Activated CD4-positive, alpha-beta T cell treated with anti-CD3 and anti-CD28 coated beads, Interleukin-2, amount 10 ng/mL, durations not matched to agents 7 days and 5 days (primary cell): ENCODE measurements at places on chromosomes 16 and 17. TPM values are rescaled to one million over a fixed set of nuclear protein-coding genes. Genes with fewer than 3 reads are reported as not detected.

DNA sequence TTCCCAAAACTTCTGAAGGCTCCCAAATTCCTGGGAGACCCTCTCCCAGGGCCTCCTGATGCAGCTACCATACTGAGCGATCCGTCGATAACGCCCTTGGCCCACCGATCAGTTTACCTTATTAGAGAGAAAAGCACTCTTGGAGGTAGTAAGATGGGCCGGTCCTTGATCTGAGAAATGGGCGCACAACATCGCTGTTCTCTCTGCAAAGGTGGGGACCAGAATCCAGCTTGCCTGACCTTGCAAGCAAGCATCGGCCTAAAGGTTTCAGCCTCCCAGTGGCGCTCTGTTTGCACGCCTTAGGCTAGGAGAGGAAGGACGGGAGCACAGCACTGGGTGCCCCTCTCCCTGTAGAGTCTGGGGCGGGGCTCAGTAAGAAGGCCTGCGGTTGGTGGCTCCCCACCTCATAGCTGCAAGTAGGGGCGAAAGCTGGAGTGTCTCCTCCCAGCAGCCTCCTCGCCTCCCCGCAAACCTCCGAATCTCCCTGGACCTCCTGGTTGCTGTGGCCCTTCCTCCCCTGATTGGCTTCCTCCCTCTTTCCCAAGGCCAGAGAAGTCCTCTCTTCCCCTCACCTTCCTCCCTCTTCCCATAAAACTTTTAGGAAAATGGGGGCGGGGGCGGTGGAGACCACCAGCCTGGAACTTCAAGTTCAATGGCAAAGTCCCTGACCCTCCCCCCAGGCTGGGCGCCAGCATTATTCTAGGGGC lies at the start of gene PRAC1:
TSS of gene PRAC1 (minus strand) at position 318 of the 707 bp plus-strand sequence. CDS start at position 192, 126 bp downstream.
- DNase-seq: no peak

DNA sequence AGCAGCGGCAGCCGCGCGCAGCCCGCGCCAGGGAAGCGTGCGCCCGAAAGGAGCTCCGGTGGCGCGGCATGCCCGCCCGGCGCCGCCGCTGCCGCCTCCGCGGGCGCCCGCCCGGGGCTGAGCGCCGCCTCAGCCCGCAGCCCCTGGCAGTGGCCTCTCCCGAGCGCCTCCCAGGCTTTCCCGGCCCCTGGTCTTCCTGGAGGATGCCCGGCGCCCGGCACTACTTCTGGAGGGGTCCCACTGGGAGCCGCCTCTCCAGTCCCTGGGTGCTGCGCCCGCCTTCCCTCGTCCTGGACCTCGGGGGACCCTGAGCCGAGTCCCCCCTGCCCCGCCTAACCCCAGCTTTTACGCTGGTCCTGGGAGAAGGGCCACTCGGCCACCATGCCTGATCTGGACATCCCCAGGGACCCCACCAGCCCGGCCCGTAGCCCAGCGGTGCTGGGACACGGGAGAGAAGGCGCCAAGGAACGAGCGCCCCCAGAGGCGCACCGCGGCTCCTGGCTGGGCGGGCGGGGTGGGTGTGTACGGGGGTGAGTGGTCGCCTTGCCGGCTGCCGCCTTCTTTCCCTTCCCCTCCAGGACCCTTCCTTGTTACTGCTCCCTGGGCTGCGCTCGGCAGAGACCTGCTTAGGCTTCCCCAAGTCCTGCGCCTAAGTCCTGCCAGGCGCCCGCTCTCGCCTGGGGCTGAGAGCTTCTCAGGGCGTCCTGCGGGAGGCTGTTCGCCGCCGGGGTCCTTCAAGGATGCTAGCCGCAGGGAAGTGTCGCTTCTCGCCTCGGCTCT lies 704 bp downstream of the ASIC2 start:
- DNase-seq: no peak

DNA sequence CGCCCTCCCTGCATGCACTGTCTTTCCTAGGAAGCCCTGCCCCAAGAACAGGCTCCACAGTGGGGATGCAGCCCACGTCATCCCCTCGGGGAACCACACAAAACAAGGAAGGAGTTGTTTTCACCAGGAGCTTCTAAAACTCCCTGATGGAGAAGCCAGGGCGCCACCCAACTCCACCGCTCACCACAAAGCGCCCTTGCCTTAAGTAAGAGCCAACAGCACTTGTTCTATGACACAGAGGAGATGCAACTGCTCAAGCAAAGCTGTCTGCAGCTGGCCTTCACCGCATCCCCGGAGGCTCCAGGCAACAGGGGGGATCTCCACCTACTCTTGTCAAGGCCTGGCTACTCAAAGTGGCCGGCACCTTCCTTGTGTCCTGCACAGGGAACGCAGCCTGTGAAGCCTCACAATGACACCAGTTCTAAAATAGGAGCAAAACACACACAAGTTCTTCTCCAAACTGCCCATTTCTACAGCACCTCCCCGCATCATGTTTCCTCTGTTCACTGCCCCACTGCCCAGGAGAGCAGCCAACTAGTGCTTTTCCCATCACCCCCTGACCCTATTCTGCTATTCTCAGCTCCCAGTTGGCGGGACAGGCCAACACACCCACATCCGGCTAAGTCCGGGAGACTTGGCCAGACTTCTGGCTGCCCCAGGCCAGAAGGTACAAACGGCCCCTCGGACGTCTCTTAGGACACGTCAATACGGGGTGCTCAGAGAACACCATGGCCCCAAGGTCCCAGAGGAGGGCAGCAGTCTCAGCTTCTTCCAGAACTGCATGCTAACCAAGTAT lies 24.2 kb downstream of the MPG start:
- DNase-seq: no peak

DNA sequence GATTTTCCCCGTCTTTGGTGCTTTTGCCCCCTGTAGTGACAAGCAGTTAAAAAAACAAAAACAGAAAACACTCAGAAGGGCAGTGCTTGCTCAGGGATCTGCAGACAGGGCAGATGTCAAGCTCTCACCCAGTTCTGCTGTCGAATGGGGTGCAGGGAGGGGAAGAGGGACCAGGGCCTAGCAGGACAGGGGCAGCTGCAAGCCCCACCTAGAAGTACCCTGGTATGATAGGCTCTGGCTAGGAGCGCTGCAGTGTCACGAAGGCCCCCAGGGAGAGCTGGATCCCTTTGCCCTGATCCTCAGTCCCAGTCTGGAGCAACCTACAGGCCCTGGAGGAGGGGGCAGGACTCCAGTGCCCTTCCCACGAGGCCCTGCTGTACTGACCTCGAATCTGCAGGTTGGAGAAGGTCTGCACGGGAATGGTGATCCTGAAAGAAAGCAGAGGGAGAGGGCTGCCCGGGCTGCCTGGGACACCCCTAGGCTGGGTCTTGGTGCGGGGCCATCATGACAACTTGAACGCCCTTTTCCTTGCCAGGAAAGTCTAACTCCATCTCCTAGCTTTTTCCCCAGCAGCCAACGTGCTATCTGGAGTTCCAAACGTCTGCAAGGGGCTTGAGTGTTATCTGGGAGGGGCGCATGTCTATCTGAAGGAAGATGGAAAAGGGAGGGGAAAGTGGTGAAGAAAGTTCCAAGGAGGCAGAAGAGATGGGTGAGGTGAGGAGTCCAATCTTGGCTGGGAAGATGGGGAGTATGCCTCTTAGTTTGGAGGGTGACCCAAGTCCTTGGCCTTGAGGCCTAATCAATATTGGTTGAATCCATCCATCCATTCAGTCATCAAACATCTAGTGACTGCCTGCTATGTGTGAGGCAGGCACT lies 4.8 kb downstream of the GFAP start:
- DNase-seq: no peak

- DNase-seq: no peak
These were observed 2.4 kb downstream of the PPM1D start for GRCh38 chr17:60602385-60602742.

GRCh38 chr16:4263504-4264436 lies 9.1 kb downstream of the TFAP4 start:
- DNase-seq: no peak

DNA sequence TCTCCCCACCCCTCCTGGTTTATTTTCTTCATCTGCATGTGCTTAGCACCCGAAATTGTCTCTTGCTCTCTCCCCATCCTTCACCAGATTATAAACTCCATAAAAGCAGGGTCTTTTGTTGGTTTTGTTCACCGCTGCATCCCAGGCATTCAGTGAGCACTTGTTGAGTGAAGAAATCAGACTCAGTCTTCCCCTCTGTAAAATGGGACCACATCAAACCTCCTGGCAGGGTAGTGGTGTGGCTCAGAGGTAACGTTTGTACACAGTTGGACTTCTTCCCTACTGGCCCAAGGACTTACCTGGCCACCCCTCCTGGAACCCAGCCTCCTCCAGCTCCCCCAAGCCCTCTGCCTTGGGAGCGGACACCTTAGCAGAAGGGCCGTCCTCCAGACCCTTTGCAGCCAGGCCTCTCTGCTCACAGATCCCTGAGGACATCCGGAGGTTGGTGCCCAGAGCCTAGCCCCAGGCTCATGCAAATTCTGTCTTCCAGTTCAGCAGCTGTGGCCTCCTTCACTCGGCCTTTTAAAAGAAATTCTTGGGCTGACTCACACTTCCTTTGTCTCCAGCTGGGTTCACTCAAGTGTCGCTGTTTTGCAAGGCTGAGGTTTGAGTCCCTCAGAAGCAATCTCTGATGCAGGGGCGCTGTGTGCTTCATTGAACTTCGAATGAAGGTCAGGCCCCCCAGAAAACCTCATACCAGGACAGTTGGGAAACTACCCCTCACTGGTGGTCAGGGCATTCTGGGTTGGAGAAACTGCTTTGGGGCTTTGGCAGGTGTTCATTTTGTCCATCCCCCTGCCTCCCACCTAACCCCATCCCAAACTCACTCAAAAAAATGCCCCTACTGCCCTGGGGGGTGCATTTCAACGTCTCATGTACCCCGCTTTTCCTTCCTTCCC lies 16.8 kb upstream of the RMI2 start:
- peak; percentile 75 for DNase-seq

- DNase-seq: no peak
These were observed 54.2 kb downstream of the WIPI1 start for GRCh38 chr17:68403122-68403521.

GRCh38 chr17:39173080-39173479 lies 7.1 kb upstream of the ARL5C start:
- no peak for DNase-seq

GRCh38 chr17:61382796-61383688 lies 16.6 kb upstream of the TBX2 start:
- DNase-seq: no peak

GRCh38 chr16:12545792-12546342 lies 257.8 kb downstream of the CPPED1 start:
- no peak for DNase-seq

DNA sequence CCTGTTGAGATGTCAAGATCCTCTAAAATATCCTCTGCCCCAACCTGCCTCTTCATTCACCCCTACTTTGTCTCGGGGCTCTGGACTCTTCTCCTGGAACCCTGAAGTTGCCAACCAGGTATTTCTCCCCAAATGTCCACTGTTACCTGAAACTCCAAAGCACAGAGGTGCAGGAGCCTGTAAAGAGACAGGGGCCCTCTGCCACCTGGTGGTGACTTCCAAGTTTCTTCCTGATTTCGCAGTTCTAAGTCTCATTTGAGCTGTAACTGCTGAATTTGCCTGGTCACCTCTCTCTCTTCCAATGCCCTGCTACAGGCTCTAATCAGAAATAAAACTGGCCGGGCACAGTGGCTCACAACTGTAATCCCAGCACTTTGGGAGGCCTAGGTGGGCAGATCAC lies 77.1 kb upstream of the RCVRN start:
- DNase-seq: no peak

- no peak for DNase-seq
These were observed 153.0 kb upstream of the RBL2 start for GRCh38 chr16:53281280-53281679.

GRCh38 chr16:59611556-59611955 lies 877.4 kb upstream of the GOT2 start:
- no peak for DNase-seq

- no peak for DNase-seq
These were observed 139.7 kb downstream of the SEC14L1 start for GRCh38 chr17:77280304-77281121.

- DNase-seq: no peak
These were observed 85.7 kb downstream of the CMIP start for GRCh38 chr16:81530296-81530721.

DNA sequence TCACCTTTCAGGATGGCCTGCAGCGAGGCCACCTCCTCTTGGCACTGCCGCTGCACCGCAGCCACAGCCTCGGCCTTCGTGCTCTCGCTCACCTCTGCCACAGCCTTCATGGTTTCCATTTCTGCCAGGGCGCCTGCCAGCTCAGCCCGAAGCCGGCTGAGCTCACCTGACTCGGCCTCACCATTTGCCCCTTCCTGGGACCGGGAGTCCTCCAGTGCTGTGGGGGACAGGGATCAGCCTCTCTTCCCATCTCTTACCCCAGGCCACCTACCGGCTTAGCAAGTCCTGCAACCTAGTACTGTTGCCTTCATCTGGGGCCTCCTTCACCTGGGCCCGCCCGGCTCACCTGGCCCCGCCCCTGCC lies 658 bp downstream of the RABEP2 start:
- DNase-seq: no peak

DNA sequence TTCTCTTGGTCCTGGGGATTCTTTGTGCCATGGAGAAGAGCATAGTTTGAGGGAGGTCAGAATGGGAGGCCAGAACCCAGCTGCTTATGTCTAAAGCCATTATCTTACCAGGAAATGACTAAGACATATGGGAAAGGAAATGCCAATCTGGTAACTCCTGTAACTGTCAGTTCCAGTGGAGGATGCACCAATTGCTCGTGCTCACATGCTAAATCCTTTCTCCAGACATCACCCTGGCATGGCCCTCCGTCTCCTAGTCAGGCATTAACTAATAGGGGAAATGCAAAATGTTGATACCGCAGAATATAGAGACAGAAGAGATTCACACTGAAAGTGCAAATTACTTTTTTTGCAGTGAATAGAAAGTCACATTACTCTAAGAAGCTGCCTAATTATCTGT lies 255.6 kb upstream of the HSBP1 start:
- DNase-seq: no peak

DNA sequence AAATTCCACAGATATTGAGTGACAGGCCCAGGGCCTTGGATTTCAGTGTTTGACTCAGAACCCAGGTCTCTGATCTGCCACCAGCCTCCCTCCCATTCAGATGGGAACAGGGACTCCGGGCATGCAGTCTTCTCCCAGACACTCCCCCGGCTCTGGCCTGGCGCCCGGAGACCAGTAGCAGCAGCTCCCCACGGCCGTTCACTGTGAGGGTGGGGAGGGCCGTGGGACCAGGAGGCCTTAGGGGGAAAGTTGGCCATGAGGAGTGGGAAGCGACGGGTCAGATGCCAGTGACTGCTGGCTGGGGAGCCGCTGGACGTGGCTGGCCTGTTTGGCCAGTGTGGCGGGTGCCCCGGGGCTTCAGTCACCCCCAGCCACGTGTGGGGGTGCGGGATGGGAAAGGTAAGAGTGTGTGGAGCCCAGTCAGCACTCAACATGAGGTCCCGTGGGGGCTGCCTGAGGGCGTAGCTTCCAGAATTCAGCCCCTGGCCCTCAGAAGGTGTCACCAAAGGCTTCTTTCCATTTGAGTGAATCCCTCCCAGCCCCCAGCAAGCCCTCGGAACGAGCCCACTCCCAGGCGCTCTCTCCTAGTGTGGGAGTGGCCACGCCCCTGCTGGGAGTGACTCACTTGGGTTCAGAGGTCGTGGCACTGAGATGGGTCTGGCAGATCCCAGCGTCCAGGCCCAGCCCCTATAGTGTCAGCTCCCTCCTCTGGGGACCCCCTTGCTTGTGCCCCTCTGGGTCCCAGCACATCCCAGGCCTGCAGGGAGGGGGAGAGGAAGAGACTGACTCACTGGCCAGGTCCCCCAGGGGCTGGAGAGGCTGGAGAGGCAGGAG lies 309.4 kb downstream of the SEC14L1 start:
- DNase-seq: peak; percentile 29

Gene CCL14
- total RNA-seq: not detected
